ENCODE measurements at places on chromosomes 7 and 10.

DNA sequence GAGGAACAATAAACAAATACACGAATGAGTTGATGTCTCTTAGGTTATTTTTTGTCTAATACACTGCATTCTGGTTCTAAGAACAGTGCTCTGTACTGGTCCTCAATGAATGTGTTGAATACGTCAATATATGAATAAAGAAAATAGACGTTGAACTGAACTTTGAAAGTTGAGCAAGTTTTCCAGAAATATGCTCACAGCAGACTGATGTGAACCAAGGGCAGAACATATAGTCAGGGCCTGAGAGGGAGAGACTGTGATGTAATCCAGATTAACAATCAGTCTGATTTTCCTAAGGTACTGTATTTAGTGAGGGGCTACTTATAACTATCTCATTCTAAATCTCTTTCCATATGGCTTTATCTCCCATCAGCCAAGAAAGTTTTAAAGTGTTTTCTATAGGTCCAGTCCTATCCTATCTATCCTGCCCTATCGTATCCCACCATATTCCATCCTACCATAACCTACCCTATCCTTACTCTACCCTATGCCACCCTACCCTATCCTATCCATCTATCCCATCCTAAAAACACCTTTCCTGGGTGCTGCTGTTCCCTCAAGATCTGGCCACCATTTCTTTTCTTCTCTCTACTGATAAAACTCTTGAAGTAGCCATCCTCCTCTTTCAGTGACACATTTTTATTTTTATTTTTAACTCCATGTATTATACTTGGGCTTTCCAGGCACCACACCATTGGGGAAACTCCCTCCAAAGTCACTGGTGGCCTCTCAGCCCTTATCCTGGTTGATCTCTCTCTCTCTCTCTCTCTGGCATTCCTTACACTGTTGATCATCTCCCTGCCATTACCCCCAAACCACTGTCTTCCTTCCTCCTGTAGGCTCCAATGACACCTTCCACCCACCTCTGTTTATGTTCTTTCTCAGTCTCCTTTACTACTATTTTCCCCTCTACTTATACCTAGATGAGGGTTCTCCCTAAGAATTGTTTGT lies 212.3 kb upstream of the SLC26A5 start:
- no peak for DNase-seq

DNA sequence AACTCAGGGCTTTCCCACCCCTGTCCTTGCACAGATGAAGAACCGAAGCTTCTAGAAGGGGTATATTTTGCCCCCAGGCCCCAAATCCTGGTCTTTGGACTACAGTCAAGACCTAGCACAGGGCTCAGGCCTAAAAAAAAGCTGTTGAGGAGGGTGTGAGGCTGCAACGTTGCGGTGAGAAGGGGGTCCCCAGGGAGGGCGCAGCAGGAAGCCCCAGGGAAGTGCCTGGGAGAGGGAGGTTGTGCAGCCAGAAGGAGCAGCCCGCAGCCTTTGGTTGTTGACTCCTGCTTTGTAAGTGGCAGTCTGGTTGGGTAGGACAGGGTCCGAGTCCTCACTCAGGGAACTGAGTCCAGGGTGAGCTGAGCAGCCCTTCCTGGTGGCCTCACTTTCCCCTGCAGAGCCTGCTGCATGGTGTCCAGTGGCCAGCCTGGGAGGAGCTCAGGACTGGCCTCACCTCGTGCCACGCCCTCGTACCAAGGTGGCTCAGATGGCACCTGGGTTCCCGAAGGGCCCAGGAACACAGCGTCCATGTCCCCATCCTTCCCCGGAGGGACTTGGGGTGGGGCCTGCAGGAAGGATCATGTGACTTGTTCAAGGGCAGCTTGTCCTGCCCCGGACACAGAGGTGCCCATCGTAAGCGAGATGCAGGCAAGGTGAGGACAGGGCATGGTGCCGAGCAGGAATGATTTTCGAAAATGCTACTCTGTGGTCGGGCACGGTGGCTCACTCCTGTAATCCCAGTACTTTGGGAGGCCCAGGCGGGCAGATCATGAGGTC lies 166.4 kb upstream of the TNRC18 start:
- no peak for DNase-seq

DNA sequence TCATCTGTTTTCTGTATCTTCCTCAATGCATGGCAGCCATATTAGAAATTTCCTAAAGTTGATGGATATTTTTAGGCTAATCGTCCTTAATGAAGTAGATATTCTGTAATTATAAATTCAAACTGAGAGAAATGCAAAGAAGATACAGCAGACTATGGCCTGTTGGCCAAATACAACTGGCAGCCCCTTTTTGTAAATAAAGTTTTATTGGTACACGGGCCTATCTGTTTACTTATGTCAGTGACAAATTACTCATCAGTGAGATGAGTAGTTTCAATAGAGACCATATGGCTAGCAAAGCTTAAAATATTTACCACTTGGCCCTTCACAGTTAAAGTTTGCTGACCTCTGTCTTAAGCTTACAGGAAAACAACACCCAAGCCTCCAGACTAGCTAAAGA lies 112.3 kb downstream of the HTR7 start:
- DNase-seq = no peak

GRCh38 chr7:1972744-1973143 lies 260.0 kb downstream of the MAD1L1 start:
- no peak for DNase-seq

DNA sequence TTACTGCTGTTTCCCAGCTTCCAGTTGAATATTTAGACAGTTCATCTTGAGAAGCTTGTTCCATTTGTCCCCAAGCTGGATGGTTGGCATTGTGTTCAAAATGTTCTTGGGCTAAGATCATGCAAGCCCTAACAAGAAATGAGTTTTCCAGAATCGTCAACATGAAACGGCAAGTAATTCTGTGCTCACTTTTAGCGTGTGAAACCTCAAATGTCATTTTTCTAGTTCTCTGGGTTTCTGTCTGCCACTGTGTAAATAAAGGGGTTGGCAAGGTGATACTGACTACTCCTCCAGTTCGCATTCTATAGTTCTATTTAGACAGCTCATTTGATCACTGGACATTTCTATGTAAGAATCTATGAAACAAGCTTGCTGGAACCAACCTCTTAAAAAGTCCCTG lies 194.0 kb downstream of the AHR start:
- DNase-seq = no peak

- no peak for DNase-seq
Measured at GRCh38 chr7:54827734-54828133, 68.7 kb upstream of the SEC61G start.

- no peak for DNase-seq
Measured at GRCh38 chr10:50972591-50972990, 87.2 kb upstream of the A1CF start.
